HFF-Myc (cell line): ENCODE measurements at places on chromosomes 4 and X.

DNA sequence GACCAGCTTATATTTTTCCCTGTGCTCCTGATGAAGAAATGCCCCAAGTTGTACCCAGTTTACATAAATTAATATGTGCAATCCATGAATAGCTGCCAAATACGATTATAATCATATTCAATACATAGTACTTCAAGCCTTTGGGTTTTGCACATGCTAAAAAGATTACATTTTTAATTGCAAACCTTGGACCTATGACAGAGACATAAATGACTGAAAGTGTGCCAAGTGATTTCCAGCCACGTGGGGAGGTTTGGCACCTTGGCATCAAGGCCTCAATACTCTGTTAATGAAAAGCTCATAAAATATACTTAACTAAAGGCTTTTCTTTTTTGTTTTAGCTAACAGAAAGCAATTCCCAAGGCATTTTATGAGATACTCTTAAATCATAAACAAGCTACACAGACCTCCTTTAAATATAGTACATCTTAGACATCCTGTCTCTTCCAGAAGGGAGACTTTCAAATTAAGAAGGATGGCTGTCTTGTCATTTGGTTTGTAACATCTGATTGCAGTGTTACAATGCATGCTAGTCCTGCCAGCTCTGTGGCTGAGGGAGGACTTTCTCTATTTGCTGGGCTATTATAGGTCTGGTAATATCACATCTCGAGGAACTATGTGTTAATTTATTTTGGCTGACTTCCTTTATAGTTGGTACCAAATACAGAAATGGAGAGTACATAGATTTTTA lies 404.1 kb downstream of the AFF2 start:
- DNase-seq = no peak

DNA sequence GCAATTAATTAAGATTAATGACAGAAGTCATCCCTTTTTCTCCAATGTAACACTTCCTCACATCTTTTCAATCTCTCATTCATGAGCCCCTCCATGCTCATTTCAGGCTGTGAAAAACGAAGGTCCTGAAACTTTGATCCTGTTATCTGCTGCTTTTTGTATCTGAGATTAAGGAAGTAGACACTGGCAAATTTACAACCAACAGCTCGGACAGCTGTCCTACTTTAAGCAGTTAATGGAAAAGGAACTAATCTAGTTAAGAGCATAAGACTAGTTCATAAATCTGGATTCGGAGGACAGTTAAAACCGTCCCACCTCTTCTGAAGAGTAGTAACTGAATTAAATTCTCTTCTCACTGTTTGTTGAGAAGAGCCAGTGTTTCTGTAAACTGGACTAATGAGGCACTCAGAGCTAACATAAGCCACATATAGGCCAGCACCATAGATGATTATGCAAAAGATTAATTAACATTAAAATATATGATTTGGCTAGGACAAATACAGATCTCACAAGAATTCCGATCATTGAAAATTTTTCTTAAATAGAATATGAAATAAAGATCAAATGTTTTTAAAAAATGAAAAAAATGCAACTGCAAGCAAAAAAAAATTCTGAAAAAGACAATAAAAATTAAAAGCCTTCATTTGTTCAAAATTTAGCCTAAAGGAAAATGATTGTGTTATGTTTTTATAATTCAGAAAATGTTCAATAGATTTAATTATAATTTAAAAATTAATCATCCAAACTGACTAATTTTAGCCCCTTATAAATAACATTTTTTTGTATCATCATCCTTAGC lies 114.4 kb downstream of the ANTXR2 start:
- DNase-seq = no peak

DNA sequence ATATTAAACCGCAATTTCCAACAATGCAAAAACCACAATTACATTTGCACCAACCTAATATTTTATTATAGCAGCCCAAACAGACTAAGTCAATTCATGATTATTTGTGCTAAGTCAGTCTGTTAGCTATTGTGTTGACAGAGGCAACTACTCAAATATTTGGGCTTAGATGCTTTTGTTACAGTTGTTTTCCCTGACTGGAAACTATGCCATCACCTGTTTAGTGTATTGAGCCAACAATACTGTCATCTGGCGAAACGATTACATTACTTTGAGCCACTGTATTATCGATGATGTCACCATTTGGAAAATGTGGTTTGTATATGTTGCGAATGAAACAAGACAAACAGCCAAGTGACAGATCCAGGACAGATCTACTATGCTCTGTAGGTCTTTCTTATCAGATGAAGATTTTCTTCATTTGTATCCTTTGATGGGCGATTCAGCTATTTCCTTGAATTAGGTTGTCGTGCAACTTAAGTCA lies 38.7 kb upstream of the INTS6L start:
- DNase-seq = no peak

GRCh38 chr4:121885115-121885514 lies 14.8 kb upstream of the BBS7 start:
- no peak for DNase-seq

- no peak for DNase-seq
These were observed 131.2 kb upstream of the KIT start for GRCh38 chr4:54526560-54526959.

GRCh38 chr4:180682776-180683175 lies 1560.4 kb upstream of the TENM3 start:
- no peak for DNase-seq

DNA sequence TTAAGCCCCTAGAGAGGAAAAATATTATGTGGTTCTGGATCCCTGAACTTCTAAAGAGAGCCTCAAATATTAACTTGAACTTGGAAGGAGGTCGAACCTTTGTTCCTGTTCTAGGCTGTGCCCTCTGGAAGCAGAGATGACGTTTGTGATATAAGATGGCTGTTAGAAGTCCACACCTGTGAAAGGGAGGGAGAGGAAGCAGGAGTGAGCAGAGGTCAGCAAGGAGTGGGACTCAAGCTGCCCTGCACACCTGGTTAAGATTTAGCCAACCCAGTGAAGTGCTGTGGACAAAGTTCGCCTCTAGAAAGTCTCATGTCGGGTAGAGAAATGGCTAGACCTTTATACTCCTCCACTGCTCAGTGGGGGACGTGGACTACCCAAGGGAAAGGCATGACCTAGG lies 566.2 kb downstream of the MID1IP1 start:
- DNase-seq = no peak

DNA sequence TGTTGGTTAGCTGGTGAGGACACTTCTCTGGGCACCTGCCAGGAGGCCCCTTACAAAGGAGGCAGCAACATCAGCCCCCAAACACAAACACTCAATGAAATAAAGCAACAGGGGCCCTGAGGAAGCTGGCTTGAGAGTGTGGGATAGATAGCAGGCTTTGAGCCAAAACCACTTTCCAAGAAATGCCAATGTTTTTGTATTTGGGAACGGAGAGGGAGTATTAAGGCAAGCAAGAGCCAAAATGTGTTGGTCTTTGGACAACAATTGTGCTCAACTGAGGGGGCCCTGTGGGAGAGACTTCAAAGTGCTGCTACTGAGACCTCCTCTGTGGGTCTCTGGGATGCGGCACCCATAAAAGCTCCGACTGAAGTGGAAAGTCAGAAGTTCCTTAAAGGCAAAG lies 41.0 kb downstream of the RAI2 start:
- no peak for DNase-seq

DNA sequence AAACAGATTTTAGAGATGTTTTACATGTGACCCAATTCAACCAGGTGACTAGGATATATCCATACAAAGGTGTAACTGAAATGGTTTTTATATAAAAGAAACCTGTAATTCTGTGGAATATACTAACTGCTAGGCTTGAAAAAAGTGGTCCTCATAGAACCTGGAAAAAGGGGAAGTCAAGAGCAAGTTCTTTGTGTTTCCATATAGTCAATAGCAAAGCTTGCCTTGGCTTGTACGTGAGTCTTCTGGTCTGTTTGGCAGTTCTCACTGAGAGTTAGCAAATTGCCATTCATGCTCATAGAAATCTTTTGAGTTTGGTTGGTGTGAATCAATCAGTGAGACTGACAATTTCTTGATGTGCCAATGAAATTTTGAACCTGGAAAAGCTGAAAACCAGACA lies 79.4 kb upstream of the SMIM10 start:
- no peak for DNase-seq

GRCh38 chr4:85747882-85748491 lies 273.0 kb downstream of the ARHGAP24 start:
- DNase-seq = peak; percentile 72

- no peak for DNase-seq
These were observed 19.9 kb upstream of the PABPC5 start for GRCh38 chrX:91414713-91415112.

DNA sequence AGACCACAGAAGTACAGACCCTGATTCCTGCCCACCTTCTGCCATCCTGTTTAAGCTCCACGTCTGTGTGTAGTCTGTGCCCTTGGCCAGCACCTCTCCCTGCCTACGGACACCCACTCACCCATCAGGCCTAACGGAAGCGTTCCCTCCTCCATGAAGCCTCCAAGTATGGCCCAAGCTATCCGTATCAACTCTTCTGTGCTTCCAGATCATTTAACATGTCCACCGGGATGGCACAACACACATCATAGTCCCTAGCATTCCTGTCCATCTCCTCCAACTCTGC lies 11.7 kb downstream of the WDR1 start:
- no peak for DNase-seq

- DNase-seq = no peak
These were observed 182.8 kb downstream of the BANK1 start for GRCh38 chr4:101973361-101973760.

DNA sequence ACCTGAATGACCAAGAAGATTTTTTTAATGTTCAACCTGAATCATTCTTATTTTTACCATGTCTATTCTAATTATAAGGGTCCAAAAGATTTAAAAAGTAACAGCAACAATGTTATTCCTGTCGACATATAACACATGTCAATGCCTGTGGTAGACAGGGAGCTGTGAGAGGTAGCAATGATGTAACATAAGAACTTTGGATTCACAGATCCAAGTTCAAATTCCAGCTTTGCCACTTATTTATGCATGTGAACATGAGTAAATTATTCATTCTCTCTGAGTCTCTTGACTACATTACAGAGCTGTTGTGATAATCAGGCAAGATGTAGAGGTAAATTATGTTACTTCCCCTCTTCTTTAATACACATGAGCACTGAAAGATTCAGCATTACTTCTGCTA lies 54.5 kb downstream of the KLHL8 start:
- no peak for DNase-seq

GRCh38 chrX:149539283-149540130 lies 1.3 kb upstream of the EOLA1 start:
- peak; percentile 71 for DNase-seq

- DNase-seq = no peak
These were observed 263.1 kb downstream of the SPRY1 start for GRCh38 chr4:123659730-123660129.
